ENCODE measurements at places on chromosomes 6 and 20.

GRCh38 chr6:155936127-155936526, 480.5 kb upstream of the NOX3 start:
- DNase-seq, result no peak

DNA sequence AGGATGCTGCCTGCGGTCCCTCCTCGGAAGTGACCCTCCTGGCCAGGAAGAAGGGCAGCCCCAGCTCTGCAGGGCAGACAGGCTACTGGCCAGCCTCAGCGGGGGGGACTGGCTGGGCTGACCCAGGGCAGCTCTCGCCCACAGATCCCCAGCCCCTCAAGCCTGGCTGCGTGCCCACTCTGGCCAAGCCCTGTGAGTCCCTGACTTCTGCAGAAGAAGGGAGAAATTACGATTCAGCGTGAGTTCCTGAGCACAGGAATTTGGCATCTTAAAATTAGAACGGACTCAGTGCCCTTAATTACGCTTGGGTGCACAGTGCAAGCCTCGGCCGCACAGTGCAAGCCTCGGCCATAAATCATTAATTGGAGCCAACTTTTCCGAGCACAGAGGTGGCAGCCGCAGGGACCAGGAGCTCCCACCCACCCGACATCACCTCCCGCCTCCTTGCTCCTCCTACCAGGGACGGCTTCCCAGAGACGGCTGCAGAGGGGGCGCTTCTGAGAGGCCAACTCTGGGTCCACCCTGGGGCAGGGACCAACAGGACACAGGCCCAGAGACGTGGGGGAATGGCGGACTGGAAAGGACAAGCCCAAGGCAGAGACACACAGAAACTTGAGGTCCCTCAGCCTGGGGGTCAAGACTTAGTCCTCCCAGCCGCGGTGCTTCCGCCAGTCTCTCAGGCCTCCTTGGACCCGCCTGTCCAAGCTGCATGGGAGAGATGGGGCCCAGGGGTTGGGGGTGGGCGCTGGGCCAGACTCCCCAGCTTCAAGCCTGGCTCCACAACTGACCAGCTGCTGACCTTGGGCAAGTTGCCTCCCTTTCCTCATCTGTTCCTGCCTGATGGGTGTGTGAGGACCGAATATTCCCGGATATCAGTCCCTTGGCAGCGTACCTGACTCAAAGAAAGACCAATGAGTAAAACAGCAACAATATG, 165.4 kb downstream of the TAF4 start:
- no peak for DNase-seq

DNA sequence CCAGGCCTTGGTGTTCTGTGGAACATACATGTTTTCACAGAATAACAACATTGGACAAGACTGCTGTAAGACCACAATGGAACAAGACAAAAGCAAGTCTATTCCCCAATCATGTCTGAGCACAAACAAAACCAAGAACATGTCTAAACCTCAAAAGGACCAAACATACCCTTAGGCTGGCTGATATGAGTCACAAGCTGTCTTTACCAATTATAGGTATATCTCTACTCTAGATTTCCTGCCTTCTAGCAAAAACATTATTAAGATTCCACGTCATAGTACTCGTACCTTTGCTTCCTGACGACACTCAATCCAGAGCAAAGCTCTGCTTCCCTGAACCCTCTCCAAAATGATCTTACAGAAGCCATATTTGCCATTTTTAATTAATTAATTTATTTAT, 15.4 kb upstream of the L3MBTL1 start:
- no peak for DNase-seq

DNA sequence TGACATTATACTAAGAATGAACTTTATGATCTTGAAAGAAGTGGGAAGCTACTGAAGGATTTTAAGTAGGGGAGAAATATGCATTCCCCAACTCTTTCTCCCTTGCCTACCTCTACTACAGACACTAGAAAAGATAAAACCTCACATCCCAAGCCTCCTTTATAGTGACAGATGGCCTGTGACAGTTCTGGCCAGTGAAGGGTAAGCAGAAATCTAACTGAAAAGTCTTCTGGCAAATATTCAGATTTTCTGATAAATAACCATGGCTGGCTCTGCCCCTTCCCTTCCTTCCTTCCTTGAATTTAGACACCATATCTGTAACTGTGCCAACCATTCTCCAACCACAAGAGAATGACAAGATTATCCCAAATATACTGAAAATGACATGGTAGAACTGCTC, 10.2 kb upstream of the BEND6 start:
- DNase-seq, result no peak

GRCh38 chr6:134936931-134937330, 13.0 kb downstream of the ALDH8A1 start:
- DNase-seq, result peak; percentile 26

- DNase-seq, result no peak
Measured at GRCh38 chr6:153076431-153076830, 54.7 kb downstream of the RGS17 start.

- no peak for DNase-seq
Measured at GRCh38 chr20:44709797-44710196, 5.4 kb upstream of the CCN5 start.

DNA sequence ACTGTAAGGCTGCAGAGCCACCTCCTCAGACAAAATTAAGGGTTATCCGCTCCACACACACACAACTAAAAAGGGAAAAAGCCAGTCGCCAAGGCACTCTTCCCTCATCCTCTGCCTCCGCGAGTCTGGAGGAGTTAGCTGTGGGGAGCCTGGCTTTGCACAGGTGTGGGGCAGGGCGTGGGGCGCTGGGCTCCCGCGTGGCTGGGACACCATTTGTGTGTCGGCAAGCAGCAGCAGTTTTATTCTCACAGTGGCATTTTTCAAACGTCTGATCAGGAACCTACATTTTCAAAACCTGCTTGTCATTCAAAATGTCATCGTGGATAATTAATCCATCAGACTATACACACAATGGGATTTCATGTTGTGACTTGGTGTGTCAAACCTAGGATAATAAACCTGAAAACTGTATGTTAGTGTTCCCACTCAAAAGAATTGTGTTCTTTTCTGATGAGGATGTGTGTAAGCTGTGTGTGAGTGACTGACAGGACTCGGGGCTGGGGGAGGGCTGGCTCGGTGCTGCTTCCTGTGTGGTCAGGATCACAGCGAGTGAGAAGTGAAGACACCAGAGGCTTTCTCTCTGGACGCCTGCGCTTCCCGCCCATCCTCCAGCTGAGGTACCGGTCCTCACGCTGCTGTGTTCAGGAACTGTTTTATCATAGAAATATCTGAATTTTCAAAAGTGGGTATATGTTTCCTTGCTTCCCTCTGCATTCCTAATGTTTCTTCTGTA, 83.1 kb downstream of the IRF4 start:
- no peak for DNase-seq

GRCh38 chr6:170134031-170134470, 156.8 kb downstream of the DLL1 start:
- no peak for DNase-seq

DNA sequence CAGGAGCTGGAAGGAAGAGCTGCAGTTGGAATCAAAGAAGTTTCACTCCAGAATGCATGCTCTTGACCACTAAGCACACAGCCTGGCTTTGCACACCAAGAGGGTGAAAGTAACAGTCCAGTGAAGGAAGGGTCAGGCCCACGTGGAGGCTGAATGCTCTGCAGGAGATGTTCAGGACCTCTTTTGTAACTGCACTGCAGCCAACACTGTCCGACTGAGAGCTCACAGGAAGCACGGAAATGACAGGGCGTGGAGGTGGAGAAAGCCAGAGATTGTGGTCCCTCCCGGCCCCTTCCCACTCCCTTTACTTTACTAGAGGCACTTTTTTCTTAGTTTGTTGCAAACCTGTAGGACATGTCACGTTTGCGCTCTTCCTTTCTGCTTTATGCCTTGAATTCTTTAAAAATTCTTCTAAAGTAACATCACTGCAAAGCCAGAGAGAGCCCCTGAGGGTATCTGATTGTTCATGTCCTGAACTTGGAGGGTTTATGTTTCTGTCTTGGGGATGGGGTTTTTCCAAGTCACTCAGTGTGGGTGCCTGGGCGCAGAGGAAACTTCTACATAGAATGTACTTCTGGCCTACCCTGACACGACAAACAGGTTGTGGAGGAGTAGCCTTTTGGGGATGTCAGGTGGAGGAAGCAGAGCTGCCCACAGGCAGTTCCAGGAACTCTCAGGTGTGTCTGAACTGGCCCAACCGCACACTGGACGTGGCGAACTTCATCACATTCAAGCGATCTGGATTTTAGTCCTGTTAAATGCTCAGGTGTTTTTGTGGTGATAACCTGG, 40.9 kb downstream of the JAG1 start:
- DNase-seq, result no peak
